ENCODE measurements at places on chromosomes 5 and 9. TPM values are rescaled to one million over a fixed set of nuclear protein-coding genes. Genes with fewer than 3 reads are reported as not detected.

- no peak overlapping the region for H3K4me3 ChIP-seq
- H3K4me1 ChIP-seq: no peaks in the 10 kb centered on the region
- no peak for DNase-seq
- H3K36me3 ChIP-seq: no peaks in the 10 kb centered on the region
Measured at GRCh38 chr5:57948091-57948490, 465.5 kb upstream of the ACTBL2 start.

DNA sequence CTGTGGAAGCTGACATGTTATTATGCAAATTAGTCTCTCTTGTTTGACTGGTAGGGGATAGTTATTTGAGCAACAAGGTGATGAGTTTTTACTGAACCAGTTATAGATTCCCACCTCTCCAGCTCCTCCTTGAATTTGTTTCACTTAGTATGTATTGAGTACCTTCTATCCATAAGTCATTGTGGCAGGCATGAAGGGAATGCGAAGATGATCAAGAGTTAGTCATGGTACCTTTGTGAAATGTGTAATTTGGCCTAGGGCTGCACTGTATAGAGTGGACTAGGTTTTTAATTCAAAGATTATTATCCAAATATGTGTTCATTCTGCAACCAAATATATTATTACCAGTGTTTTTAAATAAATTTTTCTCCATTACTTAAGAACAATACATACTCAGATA lies 110.1 kb downstream of the HACD4 start:
- DNase-seq: no peak
- no peaks in the 10 kb centered on the region for H3K36me3 ChIP-seq
- no peak overlapping the region for H3K4me3 ChIP-seq
- no peaks in the 10 kb centered on the region for H3K4me1 ChIP-seq

DNA sequence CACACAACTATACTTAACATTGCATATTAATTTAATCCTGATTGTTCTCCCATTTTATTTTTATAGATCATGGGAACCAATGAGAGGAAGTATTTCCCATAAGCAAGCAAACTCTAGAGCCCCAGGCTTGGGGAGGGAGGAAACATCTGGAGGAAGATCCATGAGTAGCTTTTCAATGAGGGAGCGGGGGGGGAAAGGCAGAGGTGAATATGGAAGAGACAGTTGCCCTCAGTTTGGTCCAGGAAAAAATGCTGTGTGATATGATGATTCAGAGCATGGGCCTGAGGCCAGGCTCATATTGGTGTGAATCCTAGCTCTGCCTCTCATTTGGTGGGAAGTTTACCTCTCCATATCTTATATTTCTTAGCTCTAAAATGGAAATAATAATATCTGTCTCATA lies 42.2 kb upstream of the ALDOB start:
- no peak overlapping the region for H3K4me3 ChIP-seq
- no peaks in the 10 kb centered on the region for H3K36me3 ChIP-seq
- peaks cover 30% of the 10 kb centered on the region for H3K4me1 ChIP-seq
- DNase-seq: no peak

GRCh38 chr5:33153372-33153771 lies 287.4 kb upstream of the TARS1 start:
- no peaks in the 10 kb centered on the region for H3K27me3 ChIP-seq
- H3K4me1 ChIP-seq: peaks cover 5% of the 10 kb centered on the region
- no peak overlapping the region for H3K27ac ChIP-seq
- no peak for DNase-seq
- no peaks in the 10 kb centered on the region for H3K36me3 ChIP-seq

DNA sequence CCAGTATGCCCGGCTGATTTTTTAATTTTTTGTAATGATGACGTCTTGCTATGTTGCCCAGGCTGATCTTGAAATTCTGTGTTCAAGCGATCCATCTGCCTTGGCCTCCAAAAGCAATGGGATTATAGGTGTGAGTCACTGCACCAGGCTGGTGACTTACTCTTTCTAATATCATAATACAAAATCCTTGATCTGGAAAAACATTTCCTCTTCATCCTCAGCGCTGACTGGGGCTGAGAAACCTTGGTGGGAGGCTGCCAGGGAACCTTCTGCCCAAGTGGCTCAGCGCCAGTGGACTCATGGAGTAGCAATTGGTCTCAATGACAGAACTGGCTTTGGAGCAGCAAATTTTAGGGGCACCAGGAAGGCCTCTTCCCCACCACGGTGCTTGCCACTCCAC lies 17.5 kb upstream of the SEMA4D start:
- peaks cover 21% of the 10 kb centered on the region for H3K27me3 ChIP-seq
- DNase-seq: no peak
- no peak overlapping the region for H3K4me3 ChIP-seq

DNA sequence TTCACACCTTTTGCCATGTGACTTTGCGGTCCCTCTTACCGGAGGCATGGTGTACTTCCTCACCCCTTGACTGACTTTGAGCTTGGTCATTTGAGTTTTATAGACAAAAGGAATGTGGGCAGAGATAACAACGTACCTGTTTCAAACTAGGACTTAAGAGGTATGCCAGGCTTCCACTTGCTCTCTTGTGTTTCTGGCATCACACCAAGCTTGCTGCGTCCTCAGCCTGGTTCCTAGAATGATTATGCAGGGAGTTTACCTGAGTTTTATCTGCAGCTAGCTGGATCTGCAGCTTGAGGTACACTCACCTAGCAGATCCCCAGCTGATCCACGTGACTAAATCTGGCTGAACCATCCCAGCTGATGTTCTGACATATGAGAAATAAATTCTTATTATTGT lies 66.2 kb downstream of the PLK2 start:
- no peak overlapping the region for H3K4me3 ChIP-seq
- H3K4me1 ChIP-seq: no peaks in the 10 kb centered on the region
- no peaks in the 10 kb centered on the region for H3K36me3 ChIP-seq
- no peak for DNase-seq
- no peaks in the 10 kb centered on the region for H3K27me3 ChIP-seq

The PRLR gene
- 1.2 TPM for total RNA-seq

The SH3PXD2B gene
- 25.6 TPM for total RNA-seq

The CCDC171 gene
- total RNA-seq: 2.1 TPM
